ENCODE measurements at places on chromosomes 3 and 15.

- DNase-seq, result no peak
Observed at GRCh38 chr3:104032283-104032682, 1334.4 kb upstream of the ALCAM start.

DNA sequence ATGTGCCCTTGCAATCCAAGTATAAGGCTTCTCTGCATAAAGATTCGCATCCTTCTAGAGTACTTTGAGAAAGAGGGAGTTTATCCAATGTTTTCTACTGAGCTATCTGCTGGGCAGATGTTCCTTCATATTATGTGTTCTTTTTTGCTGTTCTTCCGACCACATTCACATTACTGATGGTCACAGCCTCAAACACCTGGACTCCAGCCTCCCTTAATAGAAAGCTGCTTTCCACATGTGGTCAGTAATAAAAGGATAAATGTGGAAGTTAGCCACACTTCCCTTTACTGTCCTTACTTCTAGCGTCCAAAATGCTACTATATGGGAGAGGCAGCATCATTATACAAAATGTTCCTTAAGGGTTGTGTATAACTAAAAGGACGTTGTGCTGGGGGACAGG is 116.9 kb downstream of the CD47 start:
- DNase-seq, result no peak

GRCh38 chr3:133209871-133210550 is 171.8 kb downstream of the TMEM108 start:
- no peak for DNase-seq

GRCh38 chr15:64548235-64548634 is 87.9 kb downstream of the ZNF609 start:
- DNase-seq, result no peak

GRCh38 chr3:50807266-50807665 is 132.5 kb downstream of the DOCK3 start:
- DNase-seq, result no peak

- no peak for DNase-seq
Observed at GRCh38 chr15:35061825-35062737, 23.0 kb downstream of the NANOGP8 start.

- no peak for DNase-seq
Observed at GRCh38 chr3:55441499-55441898, 45.6 kb downstream of the WNT5A start.

GRCh38 chr3:156685752-156686151 is 11.4 kb downstream of the TIPARP start:
- DNase-seq, result no peak

- peak; percentile 36 for DNase-seq
Observed at GRCh38 chr3:197555281-197556261, at the start of gene BDH1. Gene BDH1, minus strand, starts transcription at chr3:197555968. Its CDS starts 9,525 bp downstream, at chr3:197546443.

DNA sequence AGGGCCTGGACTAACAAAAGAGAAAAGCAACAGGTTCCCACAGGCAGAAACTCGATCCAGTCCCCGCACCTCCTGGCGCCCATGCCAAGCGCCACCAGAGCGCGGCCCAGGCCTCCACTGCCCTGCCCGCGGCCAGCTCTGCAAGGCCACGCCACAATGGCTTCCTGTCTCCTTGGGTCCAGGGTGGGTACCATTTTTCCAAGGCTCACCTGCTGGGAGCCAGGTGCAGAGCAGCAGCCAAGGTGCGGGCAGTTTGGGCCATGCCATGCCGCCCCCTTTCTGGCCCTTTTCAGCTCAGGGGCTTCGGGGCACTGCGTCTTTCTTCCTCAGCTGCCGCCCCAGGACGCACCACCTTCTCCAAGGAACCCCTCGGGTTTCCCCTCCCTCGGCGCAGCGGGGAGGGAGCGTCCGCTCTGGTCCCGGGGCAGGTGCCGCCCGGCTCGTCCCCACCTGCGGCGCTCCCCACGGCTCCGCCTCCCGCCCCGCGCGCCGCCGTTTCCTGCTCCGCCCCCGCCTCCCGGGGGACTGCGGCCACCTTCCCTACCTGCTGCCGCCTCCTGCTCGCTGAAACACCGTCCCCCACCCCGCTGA is at the start of gene ILDR1:
ILDR1 (minus strand) TSS at position 437 of the 591 bp plus-strand sequence; CDS start at position 267, 170 bp downstream.
- no peak for DNase-seq

- no peak for DNase-seq
Observed at GRCh38 chr15:88187195-88187594, 69.3 kb downstream of the NTRK3 start.

- DNase-seq, result no peak
Observed at GRCh38 chr15:77243135-77243534, 172.2 kb upstream of the TSPAN3 start.

GRCh38 chr3:9932843-9933560 is 632 bp upstream of the CRELD1 start:
- peak; percentile 70 for DNase-seq

DNA sequence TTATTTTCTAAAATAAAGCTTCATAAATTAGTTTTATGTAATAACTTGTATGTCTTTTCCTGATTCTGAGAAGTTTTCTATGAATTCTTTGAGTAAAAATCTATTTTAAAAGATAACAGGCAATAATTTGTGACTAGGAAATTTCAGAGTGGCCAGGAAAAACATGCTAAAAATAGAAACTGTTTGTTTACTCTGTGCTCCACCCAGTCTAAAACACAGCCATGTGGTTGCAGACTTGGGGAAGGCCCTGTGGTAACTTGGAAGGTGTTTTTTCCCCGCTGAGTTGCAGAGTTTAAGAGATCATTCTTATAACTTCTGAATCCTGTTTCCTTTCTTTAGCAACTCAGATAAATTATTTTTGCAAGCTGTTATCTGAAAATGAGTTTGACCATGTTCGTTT is 21.9 kb downstream of the PLCL2 start:
- DNase-seq, result peak; percentile 48

- no peak for DNase-seq
Observed at GRCh38 chr3:194129581-194130133, 6.3 kb upstream of the HES1 start.

GRCh38 chr3:127184870-127185216 is 8.1 kb upstream of the PRR23E start:
- DNase-seq, result no peak

DNA sequence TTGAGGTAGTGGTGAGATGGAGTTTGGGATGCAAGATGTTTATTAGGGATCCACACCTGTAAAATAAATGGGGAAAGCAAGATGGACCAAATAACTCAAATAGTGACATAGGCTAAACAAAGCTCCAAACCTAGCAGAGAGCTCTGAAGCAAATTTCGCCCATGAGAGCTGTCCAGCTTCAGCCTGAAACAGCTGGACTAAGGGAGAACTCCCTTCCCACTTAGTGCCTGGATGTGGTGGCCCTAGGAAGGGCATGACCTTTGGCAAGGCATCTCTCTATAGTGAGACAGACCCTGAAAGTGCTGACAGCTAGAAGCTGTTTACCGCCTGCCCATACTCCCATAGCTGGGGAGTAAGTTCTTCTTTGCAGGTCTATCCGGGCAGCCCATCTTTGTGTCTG is 48.1 kb downstream of the COL6A5 start:
- no peak for DNase-seq

DNA sequence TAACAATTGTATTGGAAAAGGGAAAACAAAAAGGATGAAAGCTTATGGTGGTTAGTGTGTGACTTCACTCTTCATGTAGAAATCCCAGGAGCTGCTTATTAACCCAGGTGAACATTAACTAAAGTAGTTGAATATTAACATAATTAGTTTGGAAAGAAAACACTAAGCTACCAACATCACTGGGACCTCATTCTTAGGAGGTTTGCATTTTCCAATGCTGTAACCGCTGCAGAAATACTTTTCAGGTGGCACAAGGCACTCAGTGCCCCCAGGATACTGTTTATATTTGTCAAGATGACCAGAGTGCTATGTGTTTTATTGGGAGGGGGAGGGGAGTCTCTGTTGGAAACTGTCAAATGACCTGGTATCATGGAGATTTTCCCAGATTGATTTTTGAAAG is 25.9 kb upstream of the VILL start:
- no peak for DNase-seq

DNA sequence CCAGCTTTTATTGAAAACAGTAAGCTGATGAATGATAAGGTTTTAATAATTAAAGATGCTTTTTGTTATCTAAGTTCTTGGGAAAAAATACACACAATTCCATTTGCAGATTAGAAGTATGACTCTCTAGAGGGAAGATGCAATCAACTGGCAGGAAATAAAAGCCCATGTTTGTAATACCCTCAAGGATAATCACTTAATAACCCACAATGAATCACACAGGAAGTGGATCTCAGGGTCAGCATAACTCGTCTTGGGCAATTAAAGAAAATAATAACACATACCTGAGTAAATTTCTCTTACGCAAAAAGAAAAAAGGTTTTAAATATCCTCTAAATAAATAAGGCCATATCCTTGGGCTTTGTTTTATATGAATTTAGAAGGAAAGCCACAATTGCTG is 9.4 kb upstream of the EID1 start:
- DNase-seq, result no peak

DNA sequence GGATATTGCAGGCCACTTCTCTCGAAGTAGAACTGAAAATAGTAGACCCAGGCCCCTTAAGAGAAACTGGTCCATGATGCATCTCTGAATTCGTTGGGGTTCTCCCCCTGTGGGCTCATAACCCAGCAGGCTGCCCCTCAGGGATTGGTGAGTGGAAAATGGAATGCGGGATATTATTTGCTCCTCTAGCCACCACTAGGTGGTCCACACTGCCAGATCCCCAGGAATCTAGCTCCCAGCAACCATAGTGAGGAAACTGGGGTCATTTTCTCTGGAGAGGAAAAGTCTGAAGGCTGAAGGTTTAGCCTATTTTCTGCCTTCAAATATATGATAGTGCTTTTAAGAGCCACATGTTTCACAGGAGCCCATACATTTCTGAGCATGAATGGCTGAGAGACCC is 6.7 kb downstream of the CX3CR1 start:
- DNase-seq, result no peak

GRCh38 chr15:75712668-75713337 is at the start of gene CSPG4:
Gene CSPG4, minus strand, starts transcription at chr15:75712848. Its CDS starts 93 bp downstream, at chr15:75712755.
- no peak for DNase-seq

- DNase-seq, result no peak
Observed at GRCh38 chr3:166879661-166880060, 500.4 kb downstream of the ZBBX start.

DNA sequence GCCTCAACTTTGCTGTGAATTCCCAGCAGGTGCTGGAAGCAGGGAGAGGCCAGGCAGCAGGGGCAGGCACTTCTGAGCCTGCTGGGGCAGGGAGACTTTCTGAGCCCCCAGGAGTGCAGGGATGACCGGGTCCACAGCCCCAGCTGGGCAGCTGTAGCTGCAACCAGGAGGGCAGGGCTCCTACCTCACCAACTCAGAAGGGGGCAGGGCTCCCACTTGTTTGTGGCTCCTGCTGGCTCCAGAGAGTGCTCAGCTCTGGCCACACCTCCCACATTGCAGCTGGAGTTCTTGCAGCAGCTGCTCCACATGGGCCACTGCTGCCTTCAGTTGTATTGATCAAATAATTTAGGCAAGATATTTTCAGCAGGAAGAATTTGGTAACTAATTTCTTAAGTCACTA is 812.3 kb downstream of the NSUN3 start:
- no peak for DNase-seq

DNA sequence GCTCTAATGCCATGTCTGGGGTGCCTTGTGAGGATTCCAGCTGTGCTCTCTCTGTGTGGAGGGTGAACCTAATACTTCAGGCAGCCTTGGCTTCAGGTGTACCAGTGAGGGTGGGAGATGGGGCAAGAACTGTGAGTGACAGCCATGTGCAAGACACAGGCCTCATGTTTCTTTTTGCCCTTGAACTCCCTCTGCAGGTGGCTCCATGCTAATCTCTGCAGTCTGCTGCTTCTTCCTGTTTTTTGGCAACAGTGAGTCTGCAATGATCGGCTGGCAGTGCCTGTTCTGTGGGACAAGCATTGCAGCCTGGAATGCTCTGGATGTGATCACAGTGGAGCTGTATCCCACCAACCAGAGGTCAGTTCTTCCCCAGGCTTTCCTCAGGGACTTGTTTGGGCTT is 189.3 kb downstream of the SV2B start:
- DNase-seq, result no peak

GRCh38 chr3:157354254-157354653 is 82.4 kb upstream of the PTX3 start:
- DNase-seq, result no peak

DNA sequence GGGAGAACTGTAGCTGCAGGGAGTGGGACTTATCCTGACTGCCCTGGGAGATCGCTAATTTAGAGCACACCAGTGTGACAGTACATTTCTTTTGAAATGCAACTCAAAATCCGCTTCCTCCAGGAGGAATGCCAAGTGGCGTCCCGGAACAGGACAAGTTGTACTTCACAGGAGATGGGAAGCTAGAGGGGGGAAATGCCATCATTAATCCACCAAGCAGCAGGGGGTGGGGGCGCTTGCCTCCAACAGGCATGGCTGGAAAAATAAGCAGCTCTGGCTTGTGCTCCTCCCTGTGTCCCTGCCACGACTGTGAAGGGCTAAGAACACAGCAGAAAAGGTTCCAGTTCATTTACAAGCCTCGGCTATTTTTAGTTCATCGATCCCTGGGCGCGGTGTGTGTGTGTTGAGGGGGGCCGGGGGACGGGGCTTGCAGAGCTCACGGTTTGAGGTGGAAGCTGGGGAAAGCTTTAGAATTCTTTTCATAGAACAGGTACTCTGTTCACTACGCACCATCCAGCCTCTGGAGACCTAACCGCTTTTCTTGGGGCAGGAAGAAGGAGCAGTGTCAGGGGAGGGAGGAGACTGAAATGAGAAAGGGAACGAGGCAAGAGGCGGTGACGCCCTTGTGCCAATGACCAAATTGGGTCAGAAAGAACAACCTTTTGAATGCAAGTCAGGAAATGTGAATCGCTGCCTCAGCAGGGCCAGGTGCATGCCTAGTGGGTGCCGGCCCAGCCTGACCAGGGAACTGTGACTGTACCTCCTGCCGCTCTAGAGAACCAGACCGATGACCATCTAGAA is 51.8 kb upstream of the DGKG start:
- no peak for DNase-seq

- no peak for DNase-seq
Observed at GRCh38 chr3:148698190-148698810, 597 bp downstream of the AGTR1 start.

DNA sequence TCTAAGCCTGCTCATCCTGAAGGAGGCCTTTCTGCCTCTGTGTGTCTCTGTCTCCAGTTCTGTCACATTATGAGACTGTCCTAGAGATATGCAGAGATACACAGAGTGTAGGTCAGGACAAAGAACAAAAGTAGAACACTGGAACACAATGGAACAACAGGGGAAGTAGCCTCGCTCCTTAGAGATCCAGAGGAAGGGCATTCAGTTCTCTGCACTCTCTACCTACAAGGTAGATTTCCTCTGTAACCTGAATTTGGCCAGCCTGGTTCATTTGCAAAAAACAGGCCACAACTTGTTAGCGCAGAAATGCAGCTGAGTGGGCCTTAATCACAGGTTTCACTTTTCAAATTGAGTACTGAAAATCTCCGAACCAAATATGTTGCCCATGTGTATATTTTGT is 19.4 kb downstream of the NEK10 start:
- DNase-seq, result no peak

- no peak for DNase-seq
Observed at GRCh38 chr3:141273700-141274410, 42.2 kb downstream of the PXYLP1 start.

Measured in hematopoietic multipotent progenitor cell treated with erythropoietin and hydrocortisone succinate and interleukin-3 and kit ligand, for 15 days (in vitro differentiated cells).